SIG-M5 (cell line): ENCODE measurements at places on chromosomes 3 and 15.

GRCh38 chr3:178275311-178275710 lies 260.9 kb upstream of the KCNMB2 start:
- DNase-seq, result no peak

DNA sequence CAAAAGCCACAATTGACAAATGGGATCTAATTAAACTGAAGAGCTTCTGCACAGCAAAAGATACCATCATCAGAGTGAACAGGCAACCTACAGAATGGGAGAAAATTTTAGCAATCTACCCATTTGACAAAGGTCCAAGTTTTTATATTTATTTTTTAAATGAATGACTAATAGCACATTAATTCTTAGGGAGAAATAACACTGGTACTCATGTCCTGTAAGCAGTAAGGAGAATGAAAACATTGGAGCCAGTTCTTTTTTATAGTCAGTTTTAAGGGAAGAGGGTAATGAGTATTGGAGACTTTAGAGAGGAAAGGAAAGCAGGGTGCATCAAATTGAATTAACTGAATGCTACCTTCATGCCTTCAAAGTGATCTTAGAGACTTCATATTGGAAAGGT lies 404.7 kb upstream of the TGFBR2 start:
- no peak for DNase-seq

GRCh38 chr15:99911816-99912215 lies 178.6 kb upstream of the LYSMD4 start:
- DNase-seq, result no peak

- DNase-seq, result no peak
Measured at GRCh38 chr3:176971613-176972174, 225.6 kb downstream of the TBL1XR1 start.

- DNase-seq, result peak; percentile 93
Measured at GRCh38 chr3:152376351-152377183, 107.8 kb downstream of the MBNL1 start.

DNA sequence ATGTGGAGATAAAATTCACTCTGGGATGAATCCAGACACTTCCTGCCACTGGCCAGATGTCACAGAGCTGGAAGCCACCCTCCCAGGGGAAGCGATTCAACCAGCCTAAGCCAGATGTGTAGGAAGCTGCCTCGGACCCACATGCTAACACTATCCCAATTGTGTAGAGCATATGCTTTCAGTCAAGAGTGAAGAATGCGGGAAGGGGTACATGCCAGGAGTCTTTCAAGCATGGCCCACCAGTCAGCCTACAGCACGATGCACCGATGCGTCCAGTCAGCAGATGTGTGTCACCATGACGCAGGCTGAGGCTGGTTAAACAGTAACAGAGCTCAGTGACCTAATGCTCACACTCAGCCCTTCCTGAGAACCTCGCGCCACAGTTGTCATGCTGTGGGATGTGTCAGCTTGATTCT lies 38.8 kb upstream of the BNC1 start:
- DNase-seq, result no peak

DNA sequence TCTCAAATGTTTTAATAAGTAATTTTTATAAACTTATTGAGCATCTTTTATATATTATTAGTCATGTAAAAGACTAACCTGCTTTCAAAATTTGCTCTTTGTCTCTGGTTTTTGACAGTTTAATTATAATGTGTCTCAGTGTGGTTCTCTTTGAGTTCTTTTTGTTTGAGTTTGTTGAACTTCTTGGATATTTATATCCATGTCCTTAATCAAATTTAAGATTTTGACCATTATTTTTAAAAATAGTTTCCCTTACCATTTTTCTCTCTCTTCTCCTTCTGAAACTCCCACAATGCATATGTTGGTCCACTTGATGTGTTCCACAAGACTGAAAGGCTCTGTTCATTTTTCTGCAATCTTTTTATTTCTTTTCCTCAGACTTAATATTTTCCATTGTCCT lies 366.1 kb upstream of the GOLIM4 start:
- no peak for DNase-seq

DNA sequence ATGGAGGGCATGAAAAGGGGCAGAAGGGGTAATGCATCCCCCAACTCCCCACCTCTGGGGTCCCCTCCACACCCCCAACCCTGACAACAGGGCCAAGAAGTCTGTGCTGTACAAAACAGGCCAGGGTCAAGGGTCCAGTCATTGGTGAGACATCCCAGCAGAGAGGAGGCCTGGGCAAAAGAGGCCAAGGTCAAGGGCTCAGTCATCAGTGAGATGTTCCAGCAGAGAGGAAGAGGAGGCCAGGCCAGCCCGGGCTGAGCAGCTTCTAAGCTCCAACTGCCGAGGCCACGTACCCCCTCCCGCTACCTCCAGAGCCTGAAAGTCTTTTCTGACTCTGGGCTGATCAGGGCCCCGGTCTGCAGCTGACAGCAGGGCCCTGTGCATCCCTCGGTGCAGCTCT lies 52.4 kb downstream of the LHFPL4 start:
- DNase-seq, result no peak

- no peak for DNase-seq
Measured at GRCh38 chr3:30617653-30618052, 11.3 kb downstream of the TGFBR2 start.

DNA sequence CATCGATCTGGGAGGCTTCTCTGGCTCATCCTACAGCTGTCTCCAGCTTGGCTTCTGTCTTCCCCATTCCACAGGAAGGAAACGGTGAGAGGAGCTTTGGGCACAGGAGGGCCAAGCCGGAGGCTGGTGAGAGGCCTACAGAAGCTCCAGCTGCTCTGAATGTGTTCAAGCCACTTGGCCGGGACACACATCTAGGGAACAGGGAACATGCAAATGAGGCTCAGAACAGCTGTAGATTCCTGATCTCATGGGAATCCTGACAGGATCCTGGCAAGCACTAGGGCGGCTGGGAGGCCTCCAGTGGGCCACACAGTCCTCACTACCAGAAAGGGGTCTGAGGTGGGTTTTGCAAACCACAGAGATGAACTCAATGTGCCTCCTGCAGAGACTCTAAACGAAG lies 13.7 kb downstream of the SEMA5B start:
- DNase-seq, result no peak

DNA sequence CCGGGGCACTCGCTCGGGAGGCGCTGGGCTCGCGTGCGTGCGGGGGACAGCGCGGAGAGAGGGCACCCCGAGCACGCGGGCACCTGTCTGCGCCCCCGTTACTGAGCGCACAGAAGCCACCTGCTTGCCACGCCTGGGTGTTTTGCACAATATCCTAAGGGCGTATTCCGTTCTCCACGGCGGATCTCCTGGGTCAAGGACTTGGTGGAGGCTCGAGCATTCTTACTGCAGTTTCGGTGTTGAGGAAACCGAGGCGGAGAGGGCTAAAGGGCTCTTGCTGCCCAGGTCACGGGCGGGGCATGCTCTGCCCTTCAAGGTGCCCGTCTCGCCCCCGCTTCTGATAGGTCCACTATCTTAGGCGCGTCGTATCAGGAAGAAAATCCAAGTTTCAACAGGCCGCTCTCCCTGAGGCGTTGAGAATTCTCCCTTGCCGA lies 526 bp downstream of the GPD1L start:
- no peak for DNase-seq

DNA sequence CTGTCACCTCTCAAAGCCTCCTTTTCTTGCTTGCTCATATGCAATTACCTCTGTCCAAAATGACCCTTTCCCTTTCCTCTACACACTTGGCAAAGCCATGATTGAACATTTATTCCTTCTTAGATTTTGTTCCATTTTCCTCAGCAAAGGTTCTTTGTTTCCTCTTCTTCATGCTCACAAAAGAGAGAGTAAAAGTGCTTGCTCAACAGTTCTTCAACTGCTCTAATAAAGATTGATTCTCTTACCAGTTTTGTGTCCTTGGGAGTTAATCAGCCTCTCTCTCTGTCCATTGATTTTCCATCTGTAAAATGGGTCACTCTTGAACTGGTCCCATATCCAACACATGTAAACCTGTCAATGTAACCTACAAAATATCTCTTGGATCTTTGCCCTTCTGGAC lies 186.4 kb downstream of the WNT5A start:
- DNase-seq, result no peak

- DNase-seq, result no peak
Measured at GRCh38 chr3:104564045-104564643, 802.6 kb upstream of the ALCAM start.

DNA sequence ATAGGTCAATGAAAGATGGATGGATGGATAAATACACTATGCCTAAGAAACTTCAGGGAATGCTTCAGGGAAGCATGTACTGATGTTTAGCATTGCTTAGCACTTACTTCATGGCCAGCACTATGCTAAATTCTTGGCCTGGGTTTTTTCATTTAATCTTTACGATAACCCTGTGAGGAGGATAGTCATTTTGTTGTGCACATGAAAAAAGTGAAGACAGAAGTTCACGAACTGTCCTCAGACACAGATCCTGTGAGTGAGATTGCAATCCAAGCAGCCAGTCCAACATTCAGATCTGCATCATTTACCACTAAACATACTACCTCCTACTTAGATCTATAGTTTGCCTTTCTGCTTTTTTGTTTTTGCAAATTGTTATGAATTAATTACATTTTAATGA lies 510.8 kb upstream of the AGTR1 start:
- DNase-seq, result no peak

DNA sequence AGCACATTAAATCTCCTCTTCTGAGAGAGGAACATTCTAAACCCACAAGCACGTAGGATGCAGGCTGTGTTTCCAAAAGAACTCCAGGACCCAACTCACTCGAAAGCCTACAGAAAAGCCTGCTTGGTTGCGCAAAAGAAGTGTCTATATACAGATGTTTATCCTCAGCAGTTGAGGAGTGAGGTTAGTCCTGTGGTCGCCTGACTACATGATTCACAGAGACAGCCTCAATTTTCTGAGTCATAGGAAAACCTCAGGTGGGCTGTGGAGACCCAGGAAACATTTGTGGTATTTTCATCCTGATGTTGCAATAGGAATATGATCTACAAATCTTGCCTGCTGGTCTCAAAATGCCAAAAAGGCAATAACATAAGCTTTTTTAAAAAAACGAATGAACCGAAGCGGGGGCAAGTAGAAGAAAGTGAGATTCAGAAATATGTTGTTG lies 183.8 kb upstream of the THRB start:
- DNase-seq, result peak; percentile 51

- no peak for DNase-seq
Measured at GRCh38 chr3:140440446-140440845, 237.4 kb upstream of the TRIM42 start.

DNA sequence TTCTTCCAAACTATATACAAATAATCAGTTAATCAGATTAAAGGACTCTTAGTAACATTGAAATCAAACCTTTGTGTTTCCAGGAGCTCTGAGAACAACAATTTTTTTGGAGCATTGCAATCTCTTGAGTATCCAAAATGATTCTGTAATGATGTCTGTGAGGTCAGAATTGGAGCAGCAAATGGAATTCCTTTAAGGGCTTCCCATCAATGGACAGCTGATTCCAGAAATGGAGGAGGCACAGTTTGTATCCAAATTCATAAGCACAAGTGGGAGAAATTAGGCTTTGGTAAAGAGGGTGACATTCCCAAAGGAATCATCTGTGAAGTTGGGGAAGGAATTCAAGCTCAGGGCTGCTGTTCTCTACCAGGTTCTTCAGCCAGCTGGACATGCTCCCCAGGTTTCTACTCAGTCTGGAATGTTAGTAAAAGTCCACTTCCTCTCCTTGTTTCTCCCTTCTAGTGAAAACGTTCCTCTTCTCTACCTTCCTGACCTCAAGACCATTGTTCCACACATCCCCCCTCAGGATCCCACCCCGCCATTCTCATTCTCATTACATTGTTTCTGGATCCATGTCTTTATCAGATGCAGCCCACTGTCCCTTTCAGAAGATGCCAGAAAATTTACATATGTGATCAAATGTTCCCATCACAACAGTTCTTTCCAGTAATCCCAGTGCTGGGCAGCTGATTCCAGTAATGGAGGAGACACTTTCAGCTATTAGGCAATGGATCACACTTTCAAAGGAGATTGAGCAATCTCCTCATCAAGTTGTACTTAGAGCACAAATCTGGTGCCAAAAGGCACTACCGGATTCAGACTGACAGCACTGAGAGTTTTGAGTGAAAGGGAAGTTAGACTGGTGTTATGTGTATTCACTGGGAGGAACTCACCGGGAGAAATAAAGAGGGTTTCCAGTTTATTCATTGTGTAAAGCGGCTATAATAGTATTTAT lies 391.3 kb upstream of the TPRG1 start:
- peak; percentile 46 for DNase-seq

DNA sequence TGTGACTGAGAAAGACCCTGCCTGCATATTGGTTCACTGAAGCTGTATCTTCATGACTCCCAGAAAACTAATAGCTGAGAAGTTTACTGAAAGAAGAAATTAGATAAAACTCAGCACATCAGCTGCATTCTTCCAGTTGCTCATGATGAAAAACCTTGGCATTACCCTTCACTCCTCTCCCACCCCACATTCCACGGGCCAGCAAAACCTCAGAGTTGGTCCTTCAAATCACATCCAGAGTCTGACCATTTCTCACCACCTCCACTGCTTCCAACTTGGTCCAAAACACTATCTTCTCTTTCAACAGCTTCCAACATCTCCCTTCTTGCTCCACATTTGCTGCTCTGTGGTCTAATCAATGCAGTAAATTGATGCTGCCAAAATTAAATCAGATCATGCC lies 97.1 kb downstream of the CD47 start:
- no peak for DNase-seq

DNA sequence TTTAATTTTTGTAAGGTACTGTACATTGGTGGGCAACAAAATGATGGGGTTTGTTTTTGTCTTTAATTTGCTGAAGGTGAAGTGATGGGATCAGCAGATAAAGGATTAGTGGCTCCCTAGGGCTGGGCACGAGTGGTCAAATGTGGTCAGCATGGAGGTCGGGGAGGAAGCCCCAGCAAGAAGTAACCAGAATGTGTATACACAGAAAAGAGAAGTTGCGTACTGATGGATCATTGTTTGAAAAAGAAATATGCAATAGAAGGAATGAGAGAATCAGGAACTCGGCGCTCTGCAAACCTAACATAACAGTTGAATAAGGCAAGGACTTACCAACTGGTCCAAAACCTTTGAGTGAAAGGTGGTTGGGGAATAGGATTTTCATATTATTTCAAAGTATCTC lies 1.5 kb downstream of the TMOD2 start:
- DNase-seq, result no peak

DNA sequence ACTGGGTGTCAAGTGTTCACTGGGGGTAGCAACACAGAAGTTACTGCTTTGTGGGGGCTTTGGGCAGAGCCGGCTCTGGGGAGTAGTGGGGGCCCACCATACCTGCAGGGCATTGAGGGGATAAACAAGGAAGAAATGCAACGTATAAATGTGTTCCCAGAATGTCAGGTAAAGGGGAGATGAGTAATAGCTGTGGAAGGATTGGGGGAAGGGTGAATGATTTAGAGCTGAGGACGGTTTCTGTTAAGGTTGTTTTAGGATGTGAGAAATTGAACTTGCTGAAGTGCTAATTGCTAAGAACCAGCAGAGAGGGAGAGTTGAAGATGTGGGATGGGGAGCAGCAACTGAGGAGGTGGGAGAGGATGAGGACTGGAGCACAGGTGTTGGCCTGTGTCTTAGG lies 10.7 kb downstream of the SCG5 start:
- DNase-seq, result no peak
